ENCODE measurements at places on chromosomes 3 and 15.

DNA sequence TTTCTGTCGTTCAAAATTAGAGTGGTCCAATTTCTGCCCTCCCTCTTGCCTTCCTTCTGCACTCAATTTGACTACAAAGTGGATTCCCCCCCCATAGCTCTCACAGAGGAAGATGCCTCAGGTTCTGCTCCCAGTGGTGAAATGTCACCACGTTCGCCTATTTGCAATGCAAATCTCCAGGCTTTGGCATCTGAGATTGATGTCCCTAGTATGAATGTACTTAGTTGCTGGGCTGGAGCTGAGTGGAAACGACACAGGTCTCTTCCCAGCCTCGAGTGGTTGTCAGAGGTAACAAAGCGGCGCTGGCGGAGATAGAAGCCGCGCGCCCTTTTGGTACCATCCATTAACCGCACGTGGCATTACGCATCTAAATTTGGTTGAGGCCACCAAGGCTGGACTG, 860.1 kb downstream of the MCTP2 start:
- no peak for DNase-seq

GRCh38 chr3:39086144-39086543, 21.3 kb downstream of the GORASP1 start:
- no peak for DNase-seq

DNA sequence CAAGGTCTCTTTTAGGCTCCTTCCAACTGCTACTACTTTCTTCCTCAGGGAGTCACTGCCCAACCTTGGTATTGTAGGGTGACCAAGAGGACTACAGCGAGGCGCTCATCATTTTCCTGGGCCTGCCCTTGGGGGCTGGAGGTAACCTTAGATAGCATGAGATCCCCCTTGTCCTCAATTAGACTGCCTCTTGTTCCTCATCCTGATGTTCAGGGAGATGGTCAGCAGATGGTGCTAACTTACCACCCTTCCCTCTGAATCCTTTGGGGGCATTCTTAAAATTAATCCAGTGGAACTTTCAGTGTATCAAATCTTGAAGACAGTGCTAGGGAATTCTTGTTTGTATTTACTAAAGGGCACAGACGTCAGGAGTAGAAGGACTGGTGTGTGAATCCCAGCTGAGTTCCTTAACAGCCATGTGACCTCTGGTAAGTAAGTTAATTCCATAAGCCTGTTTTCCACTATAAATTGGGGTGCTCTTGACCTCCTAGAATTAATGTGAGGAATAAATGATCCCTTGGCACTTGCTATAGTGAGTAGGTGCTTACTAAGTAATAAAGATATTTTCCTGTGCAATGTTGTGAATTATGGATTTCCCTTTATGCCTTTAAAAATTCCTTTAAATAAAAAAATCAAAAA, 4.1 kb upstream of the CLPX start:
- peak; percentile 54 for DNase-seq

- no peak for DNase-seq
These were observed 29.7 kb downstream of the HAPLN3 start for GRCh38 chr15:88865498-88866099.

- no peak for DNase-seq
These were observed 67.6 kb upstream of the CTDSPL start for GRCh38 chr3:37793889-37794591.

- peak; percentile 26 for DNase-seq
These were observed 189.2 kb upstream of the THRB start for GRCh38 chr3:24683633-24684384.

DNA sequence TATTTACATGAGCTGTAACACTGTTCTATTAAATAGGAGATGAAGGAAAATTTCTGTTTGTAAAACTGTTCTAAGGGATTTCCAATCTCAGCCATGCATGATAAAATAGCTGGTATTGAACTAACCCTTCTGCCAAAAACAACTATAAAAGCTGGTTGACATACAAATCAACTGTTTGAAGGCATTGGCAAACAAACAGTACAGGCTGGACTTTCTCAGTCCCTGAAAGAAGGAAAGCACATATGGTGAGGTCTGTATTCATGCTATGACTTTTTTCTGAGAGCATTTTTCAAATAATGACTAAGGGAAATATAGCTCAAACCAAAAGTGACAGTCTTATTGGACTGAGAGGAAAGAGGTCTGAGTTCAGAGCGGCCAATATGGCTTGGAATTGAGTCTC, 117.0 kb upstream of the CCDC54 start:
- DNase-seq, result no peak

DNA sequence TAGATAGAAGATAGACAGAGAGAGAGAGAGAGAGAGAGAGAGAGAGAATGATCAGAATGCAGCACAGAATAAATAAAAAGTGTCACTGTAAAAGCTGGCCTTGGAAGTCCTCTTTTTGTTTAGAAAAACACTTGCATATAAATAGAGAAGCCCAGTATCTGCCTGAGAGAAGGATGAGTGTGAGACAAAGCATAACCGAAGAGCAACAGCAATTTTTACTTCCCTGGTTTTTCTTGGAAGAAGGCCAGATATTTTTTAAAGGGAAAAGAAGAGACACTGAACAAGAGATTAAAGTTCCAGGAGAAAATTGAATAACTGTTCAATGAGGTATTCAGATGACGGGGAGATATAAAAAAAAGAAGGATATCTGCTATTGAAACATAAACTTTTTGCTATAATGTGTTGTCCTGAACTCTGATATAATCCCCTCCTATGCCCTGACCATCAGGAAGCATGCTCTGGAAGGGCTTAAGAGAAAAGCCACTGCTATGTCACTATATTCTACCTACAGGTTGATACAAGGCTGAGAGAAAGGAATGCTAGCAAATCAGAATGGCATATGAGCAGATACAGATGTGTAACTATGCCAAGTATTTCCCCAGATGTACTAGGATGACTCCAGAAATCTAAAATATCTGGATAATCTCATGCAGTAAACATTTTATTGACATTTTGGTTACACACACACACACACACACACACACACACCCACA, 358.9 kb downstream of the RBMS3 start:
- DNase-seq, result no peak

DNA sequence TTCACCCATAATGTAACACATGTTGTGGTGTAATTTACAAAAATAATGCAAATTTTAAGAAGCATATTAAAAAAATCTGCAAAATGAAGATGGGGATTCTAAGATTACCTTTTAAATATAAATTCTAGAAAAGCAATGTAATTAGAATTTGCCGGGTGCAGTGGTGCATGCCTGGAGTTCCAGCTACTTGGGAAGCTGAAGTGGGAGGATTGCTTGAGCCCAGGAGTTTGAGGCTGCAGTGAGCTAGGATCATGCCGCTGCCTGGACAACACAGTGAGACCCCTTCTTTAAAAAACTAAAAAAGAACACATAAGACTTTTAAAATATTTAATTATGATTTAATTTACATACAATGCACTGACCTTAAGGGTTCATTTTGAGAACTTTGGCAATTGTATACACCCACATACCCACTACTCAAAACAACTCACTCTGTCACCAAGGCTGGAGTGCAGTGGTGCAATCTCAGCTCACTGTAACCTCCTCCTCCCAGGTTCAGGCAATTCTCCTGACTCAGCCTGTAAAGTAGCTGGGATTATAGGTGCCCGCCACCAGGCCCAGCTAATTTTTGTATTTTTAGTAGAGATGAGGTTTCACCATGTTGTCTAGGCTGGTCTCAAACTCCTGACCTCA, 134.0 kb upstream of the TBL1XR1 start:
- no peak for DNase-seq

GRCh38 chr15:99113547-99114271, 8.8 kb downstream of the SYNM start:
- peak; percentile 23 for DNase-seq

DNA sequence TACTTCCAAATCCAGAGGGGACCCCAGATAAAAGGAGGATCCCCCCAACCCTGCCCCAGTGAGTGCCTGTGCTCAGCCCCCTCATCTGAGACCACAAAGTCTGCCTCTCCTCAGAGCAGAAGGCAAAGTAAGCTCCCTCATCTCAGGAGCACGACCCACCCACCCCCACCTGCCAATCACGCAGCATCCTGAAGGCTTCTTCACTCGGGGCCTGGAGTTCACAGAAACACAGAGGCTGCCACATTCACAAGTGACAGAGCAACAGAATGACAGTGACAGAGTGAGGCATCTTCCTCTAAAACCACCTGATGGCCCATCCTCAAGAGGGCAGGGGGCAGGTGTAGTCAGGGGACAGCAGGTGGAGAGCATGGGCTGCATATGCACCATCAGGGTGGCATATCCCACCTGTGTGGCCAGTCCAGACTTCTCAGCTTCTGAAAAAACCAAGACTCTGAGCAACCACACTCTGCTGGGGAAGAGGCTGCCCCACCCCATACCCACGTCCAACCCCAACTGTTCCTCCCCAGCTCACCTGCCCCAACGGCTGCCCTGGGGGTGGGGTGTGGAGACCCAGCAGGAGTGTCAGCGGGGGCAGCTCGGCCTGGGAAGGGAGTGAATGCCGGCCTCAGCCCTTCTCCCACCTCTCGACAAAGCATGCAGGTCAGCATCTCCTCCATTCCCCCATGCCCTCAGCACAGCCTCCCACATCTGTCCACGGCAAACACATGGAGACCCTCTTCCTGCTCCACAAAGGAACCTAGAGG, 19.3 kb downstream of the ADCY5 start:
- no peak for DNase-seq

DNA sequence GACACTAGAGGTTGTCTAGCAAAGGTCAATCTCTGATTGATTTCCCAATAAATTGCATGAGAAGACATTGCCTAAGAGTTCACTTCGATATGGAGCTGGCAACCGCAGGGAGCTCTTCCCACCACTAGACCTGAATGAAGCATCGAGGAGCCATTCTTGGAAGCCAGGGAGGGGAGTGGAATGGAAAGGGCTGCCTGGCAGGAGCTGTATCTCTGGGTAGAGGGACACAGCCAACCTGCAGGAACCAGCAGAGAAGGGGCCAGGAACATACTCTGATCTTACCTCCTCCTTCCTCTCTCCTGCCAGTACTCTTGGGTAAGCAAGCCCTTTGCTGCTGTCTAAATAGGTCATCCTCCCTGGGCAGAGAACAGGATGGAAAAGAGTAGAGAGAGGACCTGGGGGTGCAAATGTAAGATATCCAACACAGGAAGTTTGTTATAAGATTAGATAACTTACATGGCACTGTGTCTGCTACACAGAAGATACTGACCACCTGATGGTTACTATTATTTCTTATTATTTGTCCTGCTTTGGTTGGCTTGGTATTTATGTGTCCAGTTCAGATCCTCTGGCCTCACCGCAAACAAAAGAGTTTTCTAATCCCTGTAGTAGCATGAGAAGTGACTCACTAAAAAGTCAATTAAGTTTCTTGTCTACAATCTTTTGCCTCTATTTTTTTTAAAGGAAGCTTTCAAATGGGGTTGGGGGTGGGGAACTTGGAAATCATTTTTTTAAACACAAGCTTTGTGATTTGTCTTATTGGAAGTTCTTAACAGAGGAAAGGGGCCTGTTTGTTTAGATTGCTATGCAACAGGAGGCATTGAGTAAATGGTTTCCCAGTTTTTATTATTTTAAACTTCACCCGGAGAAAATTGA, 156.7 kb upstream of the TSC22D2 start:
- DNase-seq, result no peak

GRCh38 chr3:195001961-195002861, 268.7 kb downstream of the XXYLT1 start:
- DNase-seq, result peak; percentile 65

GRCh38 chr3:102177075-102177755, 257.6 kb upstream of the ZPLD1 start:
- DNase-seq, result no peak

GRCh38 chr15:43414196-43414595, 43.3 kb downstream of the TUBGCP4 start:
- DNase-seq, result no peak

DNA sequence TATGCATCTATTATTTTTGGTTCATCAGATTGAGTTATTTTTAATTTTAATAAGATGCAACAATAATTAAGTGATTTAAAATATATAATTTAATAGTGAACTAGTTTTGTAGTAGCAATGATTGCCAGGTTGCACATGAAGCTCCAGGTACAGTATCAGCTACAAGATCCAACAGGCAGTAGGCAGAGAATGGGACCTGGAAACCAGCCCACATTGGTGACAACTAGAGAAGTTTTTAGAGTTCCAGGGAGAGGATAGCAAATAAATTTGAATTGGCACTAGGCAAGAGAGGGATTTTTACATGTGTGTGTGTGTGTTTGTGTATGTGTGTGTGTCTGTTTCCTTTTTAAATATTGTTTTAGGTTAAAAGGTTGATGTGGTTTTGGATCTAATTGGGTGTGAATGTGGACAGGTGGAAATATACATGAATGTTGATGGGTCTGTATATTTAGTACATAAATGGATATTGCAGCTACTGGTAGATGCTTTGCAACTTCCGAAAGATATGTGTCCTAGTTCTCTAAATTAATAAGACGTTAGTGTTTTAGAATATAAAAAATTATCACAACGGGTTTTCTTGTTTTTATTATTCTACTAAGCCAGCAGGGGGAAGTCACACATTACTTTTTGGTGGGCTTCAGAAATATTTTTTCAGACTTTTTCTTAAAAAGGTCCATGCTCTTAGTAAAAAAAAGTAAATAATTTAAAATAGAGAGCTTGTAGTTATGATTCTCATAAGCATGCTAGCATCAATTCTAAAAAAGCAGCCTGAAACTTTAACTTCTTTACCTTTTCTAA, 110.1 kb upstream of the GBE1 start:
- DNase-seq, result no peak

DNA sequence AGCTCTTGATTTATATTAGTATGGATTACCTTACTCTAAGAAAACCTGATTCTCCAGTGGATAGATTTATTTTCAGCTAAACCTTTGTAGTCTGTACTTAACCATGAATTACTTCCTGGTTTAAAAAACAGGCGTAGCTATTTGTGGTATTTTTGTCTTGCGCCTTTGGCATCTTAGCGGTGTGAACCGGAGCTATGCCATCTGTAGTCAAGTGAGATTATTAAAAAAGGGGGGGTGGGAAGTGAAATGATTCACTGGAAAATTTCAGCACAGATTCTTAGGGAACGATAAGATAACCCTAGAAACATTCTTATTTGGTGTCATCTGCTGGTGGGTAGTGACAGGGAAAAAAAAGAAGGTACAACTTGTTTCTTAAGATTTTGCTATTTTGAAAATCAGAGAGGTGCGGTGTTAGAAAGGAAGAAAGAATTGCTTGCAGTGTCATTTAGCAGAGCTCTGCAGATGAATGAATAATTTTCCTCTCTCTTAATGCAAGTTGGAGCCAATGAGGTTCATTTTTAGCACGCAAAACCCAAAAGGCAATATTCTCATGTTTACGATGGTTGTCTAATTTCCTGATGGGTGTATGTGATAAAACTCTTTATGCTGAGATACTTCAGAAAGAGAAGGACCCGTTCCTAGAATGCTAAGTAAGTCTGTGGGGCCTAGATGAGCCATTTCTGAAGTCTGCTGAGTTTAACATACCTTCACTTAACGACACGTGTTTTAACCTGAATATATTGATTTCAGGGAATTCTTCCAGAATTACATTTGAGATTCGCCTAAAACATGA, 44.0 kb downstream of the PSMD6 start:
- DNase-seq, result no peak

DNA sequence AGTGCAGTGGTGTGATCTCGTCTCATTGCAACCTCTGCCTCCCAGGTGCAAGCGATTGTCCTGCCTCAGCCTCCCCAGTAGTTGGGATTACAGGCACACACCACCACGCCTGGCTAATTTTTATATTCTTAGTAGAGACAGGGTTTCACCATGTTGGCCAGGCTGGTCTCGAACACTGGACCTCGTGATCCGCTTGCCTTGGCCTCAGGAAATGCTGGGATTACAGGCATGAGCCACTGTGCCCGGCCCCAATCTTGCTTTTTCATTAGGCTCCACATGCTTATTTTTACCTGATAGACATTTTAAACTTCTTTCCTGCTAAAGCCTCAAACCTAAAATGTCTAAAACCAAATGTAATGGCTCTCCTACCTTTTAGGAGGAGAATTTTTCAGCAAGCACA, 817.0 kb upstream of the NECTIN3 start:
- no peak for DNase-seq

- no peak for DNase-seq
These were observed 873.9 kb downstream of the MCTP2 start for GRCh38 chr15:95105229-95105628.
